Brain microvascular endothelial cell (primary cell): ENCODE measurements at places on chromosomes 4 and X.

GRCh38 chrX:40244980-40245379 is 147.2 kb upstream of the BCOR start:
- peak; percentile 35 for DNase-seq

DNA sequence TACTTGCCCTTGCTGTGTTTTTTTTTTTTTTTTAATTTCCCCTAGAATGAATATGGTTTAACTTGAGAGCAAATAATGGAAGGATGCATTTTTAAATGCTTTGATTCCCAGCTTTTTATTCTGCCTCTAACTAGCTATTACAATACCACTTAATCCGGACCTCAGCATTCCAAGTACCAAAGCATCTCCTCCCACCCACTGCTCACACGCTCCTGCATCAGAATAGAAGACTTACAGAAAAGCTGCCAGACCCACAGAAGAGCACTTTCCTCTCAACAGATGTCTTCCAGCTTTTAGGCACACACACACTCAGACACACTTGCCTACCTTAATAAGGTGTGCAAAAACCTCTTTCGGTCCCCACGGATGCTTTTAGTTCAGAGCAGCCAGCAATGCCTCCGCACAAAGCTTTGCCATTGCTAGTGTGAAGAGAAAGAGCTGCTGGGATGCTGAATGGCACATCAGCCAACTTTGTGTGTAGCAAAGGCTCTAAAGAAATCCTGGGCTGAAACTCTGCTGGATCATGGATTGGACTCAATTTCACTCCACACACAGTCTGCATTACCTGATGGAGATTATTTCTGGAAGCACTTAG is 1056.2 kb downstream of the DMD start:
- DNase-seq = no peak

DNA sequence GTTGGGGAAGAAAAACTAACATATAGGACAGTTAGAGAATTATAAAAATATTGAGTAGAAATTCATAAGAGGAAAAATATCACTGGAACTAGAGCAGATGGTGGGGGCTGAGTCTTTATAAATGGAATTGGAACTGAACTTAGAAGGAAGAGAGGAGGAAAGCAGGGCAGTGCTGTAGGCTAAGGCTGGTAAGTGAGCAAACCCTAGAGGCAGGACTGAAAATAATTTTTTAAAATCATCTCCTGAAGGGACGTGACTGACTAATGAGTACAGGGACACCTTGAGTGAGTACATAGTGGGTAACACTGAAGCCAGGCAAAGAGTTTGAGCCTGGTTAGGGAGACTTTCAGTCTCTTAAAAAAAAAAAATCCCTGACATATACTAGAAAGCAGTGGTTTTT is 63.3 kb downstream of the GALNT7 start:
- DNase-seq = no peak

GRCh38 chr4:168274871-168275270 is 43.7 kb downstream of the DDX60 start:
- DNase-seq = no peak

DNA sequence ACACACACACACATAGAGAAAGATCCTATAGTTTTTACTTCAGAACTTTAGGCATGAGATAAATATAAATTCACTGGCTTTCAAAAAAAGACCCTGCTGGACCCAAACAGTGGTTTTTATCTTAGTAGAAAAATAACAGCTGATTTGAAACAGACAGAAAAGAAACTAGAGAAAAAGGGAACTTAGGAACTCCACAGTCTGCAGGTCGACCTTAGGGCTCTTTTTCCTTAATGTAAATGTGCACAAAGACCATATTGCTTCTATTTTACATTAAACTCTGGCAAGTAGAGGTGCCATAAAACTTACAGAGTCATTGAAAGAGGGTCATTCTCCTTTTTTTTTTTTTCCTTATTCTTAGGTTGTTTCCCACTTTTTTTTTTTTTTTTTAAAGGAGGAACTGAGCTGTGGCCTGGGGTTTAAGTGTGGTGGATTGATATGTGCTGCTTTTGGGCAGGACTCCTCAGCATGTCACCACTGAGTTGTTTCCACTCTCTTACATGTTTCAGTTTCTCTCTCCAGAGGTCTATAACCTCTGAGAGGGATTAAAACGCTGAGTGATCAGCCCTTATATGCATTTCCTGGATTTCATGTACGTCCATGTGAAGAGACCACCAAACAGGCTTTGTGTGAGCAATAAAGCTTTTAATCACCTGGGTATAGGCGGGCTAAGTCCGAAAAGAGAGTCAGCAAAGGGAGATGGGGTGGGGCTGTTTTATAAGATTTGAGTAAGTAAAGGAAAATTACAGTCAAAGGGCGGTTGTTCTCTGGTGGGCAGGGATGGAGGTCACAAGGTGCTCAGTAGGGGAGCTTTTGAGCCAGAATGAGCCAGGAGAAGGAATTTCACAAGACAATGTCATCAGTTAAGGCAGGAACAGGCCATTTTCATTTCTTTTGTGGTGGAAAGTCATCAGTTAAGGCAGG is 70.8 kb upstream of the PACRGL start:
- no peak for DNase-seq

DNA sequence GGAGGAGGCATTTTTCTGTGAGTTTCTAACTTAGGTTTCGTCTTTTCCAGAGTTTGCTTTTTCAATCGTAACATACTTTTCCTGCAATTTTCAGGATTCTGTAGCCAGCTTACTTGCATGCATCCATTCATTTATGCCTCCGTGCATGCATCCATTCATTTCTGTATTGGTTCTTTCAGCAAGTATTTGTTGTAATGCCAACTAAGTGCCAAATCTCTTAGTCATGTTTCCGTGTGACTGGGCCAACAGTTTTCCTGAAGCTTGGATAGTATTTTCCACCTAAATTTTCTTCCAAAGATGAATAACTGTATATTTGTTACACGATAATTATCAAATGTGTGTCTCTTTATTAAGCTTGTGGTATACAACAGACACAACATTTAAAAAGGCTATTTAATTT is 41.5 kb downstream of the CBLL2 start:
- no peak for DNase-seq

- no peak for DNase-seq
Observed at GRCh38 chrX:10847333-10847732, 226.9 kb upstream of the MID1 start.

DNA sequence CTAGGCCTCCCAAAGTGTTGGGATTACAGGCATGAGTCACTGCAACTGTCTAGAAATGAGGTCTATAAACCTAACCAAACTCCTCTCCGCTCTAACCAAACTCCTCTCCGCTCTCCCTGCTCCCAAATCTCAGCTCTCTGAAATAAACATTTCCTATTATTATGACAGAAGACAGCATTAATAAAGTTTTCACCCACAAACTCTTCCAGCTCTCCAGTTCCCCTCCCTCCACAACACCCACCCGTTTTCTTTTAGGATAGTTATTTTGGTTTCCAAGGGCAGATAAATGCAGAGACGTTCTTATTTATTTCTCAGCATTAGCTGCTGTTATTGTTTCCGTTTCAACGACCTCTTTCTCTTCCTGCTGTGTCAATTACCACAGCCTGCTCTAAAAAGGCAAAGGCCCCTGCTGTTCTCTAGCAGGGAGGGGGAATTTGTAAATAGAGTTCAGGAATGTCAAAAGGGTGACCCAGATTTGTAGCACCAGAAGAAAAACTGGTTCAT is 13.3 kb upstream of the SCD5 start:
- peak; percentile 41 for DNase-seq

DNA sequence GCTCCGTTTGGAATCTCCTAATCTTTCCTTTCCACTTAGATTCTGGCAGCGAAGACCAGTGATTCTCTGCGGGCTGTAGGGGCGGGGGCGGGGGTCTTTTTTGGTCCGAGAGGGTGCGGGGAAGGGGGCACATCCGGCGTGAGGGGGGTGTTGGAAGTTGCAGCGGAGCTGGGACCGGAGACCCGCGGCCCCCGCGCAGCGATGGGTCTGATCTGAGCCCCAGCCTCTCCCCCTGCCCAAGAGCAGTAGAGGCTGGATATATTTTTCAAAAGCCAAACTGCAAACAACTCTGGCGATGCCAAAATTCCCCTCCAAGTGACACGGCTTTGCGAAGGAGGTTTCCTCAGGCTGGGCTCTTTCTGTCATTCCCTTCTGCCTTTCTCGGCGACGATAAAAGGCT is 355 bp downstream of the GRID2 start:
- DNase-seq = no peak

DNA sequence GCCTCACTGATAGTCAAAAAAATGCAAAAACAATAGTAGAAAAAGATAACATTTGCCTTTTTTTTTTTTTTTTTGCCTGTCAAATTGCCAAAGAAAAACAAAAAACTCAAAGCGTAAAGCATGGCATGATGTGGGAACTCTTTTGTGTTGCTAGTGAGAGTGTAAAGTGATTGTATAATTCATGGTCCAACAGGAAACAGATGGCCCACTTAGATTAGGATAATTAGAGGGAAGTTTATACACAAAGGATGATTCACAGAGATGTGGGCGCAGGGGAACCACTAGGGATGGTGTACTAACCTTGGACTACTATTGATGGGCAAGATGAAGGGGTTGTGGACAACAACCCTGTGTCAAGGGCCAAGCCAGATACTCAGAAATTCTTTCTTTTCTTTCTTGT is 16.4 kb downstream of the MCUB start:
- no peak for DNase-seq

- DNase-seq = peak; percentile 20
Observed at GRCh38 chr4:28391877-28392276, 1531.2 kb downstream of the STIM2 start.

DNA sequence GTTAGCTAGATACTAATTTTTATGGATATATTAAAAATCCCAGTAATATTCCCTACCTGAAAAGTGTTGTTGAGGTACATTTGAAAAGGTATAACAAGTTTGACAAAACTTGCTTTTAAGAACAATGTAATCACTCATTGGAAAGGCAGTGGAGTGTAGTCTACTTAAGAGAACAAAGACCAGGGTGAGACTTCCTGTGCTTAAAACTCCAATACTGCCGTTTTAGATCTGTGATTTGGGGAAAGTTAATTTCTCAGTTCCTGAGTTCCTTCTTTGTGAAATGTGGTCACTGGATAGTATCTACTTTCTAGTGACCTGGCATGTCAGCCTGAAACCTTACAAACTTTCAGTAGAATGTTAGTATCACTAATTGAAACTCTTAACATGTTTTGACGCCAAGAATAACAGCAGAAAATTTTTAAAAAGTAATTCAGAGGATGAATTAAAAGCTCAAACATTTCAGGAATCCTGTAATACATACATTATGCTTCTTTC is 56.8 kb downstream of the PCDH7 start:
- DNase-seq = no peak

- DNase-seq = peak; percentile 58
Observed at GRCh38 chr4:85761803-85762528, 287.0 kb downstream of the ARHGAP24 start.

- DNase-seq = no peak
Observed at GRCh38 chr4:8189551-8190466, 9.3 kb upstream of the SH3TC1 start.

- no peak for DNase-seq
Observed at GRCh38 chr4:130600706-130601105, 1504.8 kb downstream of the C4orf33 start.

DNA sequence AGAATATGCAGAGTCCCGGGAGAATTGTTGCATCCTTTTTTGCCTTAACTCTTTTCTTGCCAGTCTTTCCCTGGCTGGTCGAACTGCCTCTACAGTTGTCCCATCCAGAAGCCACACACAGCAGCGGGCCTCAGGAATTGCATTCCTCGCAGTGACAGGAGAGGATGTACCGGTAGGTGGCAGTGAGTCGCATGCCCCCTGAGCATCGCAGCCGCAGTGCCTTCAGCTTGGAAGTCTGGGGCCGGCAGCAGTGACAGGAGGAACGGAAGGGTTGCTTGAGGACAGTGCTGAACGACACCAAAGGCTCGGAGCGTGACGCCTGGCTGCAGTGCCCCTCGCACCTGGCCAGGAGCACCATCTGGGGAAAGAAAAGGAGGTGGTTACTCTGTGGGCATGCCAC is 23.5 kb downstream of the NDP start:
- DNase-seq = no peak

DNA sequence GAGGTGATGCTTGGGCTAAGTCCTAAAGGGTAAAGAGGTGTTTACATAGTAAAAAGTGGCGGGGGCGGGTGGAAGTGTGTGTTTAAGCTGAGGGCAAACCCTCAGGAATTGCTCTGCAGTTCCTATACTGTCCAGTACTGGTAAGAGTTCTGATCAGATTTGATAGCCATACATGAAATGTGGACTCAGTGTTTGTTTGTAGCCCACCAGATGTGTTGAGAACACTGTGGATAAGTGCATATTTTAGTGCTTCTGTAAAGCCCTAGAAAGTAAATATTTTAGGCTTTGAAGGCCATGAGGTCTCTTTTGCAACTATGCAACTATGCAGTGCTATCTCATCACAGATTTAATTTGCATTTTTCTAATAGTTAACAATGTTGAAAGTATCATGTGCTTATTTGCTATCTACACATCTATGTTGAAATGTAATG is 80.7 kb upstream of the EOLA2 start:
- no peak for DNase-seq

- DNase-seq = no peak
Observed at GRCh38 chr4:35559559-35560365, 684.6 kb downstream of the ARAP2 start.

GRCh38 chr4:24927049-24927448 is 14.2 kb upstream of the CCDC149 start:
- DNase-seq = no peak

- peak; percentile 16 for DNase-seq
Observed at GRCh38 chrX:12975991-12976558, 1.2 kb downstream of the TMSB4X start.

GRCh38 chr4:150746156-150746555 is 164.2 kb downstream of the MAB21L2 start:
- DNase-seq = no peak

GRCh38 chr4:153401501-153401900 is 57.0 kb downstream of the MND1 start:
- no peak for DNase-seq

DNA sequence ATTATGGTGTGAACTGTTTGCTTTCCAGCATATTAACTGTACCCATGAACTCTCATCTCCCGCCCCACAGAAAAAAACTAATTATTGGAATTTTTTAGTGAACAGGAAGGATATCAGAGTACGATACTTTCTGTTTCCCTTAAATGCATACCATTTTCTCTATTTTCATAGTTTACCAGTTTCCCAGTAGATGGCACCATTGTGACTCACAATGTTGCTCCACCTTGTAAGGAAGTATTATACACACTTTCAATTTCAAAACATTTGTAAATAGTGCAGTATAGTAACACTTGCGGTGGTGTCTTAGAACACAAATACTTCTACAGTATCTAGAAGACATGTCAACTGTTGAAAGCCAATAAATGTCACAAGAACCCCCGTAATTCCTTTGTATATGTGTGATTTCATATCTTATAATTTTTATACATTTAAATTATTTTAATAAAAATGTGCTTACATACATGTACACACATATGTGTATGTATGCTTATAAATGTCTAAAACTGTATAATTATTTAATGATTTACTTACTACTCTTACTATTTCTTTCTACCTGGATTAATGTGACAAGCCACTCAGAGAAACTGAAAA is 167.3 kb downstream of the SLIT2 start:
- peak; percentile 36 for DNase-seq

DNA sequence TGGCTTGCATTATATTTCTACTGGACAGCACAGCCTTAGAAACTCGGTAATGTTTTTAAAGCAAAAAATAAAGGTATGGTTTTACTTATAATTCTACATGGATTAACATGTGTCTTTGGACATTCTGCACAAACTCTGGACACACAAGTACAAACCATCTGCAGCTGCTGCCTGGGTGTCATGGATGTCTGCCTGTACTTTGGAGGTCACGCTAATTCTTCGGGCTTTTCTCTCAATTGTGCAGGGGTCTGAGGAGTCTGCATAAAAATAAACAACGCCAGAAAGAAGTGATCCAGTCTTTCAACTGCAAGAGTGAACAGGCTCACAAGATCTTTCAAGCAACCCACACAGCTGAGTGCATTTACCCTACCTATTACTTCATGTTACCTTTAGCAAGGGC is 55.2 kb downstream of the TAB3 start:
- no peak for DNase-seq
